ENCODE measurements at places on chromosomes 12 and 14.

- no peak for DNase-seq
Observed at GRCh38 chr12:38162013-38162412, 154.6 kb upstream of the ALG10B start.

DNA sequence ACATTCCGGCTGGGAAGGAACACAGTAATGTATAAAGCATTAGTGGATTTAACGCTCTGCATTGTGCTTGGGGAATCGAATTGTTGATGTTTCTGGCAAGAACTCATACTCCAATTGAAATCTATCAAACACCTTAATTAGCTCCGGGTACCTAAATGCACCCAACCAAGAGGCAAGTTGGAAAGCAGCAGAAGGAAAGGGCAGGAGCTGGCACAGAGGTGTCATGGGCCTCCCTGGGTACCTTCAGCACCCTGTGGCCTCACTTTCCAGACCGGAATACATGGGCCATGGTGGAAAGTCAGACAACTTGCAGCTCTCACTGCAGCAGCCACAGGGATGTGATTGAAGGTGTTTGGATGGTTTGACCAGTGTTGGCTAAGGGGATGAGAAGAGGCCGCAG, 6.8 kb upstream of the BCL11B start:
- no peak for DNase-seq

GRCh38 chr14:96479435-96480146, 22.6 kb upstream of the PAPOLA start:
- no peak for DNase-seq

DNA sequence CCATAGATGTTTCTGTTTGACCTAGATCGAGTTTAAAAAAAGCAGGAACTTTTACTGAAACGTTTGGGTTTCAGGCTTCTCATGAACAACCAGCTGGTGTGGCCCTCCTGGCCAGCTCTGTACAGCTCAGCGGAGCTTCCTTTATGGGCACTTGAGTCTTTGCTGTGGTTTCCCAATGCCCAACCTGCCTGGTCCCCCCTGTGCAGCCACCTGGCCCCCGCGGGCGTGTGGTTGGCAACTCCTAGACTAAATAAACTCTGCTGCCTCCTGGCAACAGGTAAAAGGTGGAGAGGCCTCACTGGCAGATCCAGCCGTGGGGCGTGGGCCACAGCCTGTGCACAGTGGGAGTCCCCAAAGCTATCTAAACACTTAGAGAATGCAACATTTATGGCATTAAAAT, 38.7 kb downstream of the ADGRD1 start:
- DNase-seq = no peak

DNA sequence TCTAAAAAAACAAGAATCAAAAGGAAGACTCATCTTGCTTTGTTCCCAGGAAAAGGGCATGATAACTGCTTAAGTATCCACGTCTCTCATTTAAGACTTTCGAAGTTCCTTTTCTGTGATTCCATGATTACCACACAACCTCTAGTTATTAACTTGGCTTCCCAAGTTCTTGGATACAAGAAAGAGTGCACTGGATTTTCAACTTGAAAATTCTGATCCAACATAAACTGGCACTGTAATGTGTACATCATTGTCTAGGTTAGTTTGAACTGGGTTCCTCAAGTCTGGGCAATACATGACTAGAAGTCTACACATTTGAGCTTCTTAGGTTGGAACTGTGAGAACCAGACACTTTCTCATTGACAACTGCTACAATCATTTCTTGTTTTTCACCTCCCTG, 1.6 kb downstream of the KLHL28 start:
- no peak for DNase-seq

DNA sequence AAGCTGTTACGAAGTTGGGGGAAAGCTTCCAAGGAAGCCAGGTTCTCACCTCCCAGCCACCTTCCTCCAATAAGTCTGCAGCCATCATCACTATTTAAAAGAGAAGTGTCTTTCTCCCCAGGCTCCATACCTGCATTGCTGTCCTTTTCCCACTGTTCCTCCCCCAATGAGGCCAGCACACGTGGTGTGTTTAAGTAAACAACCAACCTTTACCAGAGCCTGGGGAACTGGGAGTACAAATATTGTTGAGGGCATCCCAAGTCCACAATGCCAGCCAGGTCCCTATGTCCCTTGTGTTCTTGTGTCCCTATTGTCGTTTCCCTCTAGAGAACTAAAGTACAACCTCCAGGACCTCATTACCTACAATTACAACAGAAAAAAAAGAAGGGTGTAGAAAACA, 49.2 kb upstream of the PNMA1 start:
- no peak for DNase-seq

GRCh38 chr14:71466251-71466650, 466.0 kb upstream of the RGS6 start:
- no peak for DNase-seq

DNA sequence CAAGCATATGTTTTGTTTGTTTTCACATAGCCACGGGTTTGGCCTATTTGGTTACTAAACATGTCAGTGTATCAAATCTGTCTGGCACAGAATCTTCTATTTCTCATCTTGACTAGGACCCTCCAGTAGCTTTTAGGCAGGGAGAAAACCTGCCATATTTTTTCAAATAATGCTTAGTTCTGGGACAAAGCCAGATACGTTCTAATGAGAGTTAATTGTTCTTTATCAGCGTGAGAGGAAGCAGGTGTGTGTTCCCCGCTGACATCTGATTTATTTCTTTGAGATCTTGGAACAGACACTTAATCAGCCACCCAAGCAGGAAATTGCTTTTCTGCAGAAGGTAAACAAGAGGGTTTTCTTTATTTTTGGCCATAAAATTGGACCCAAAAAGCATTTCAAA, 54.8 kb downstream of the GOLGA5 start:
- no peak for DNase-seq

DNA sequence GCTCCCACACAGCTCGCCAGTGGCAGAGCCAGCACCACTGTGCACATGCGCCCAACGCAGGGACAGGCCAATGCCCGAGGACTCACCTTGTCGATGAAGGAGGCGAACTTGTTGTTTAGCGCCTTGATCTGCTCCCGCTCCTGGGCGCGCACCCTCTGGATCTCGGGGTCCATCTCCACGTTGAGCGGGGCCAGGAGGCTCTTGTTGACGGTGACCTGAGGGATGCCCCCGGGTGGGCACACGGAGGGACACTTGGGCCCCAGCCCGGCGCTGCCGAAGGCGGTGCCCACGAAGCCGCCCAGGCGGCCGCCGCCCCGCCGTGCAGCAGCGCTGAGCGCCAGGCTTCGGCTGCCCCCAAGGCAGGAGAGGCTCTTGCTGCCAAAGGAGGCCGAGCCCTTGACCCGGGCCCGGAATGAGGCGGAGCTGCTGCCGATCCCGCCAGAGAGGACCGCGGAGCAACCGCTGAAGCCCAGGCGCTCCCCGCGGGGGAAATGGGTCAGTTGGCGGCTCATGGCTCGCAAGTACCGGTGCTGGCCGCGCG, at the start of gene KRT72:
KRT72 (minus strand) TSS at position 523 of the 541 bp plus-strand sequence; CDS start at position 512, 11 bp downstream.
- DNase-seq = no peak

- DNase-seq = no peak
Observed at GRCh38 chr14:71363946-71364925, 457.0 kb downstream of the PCNX1 start.

DNA sequence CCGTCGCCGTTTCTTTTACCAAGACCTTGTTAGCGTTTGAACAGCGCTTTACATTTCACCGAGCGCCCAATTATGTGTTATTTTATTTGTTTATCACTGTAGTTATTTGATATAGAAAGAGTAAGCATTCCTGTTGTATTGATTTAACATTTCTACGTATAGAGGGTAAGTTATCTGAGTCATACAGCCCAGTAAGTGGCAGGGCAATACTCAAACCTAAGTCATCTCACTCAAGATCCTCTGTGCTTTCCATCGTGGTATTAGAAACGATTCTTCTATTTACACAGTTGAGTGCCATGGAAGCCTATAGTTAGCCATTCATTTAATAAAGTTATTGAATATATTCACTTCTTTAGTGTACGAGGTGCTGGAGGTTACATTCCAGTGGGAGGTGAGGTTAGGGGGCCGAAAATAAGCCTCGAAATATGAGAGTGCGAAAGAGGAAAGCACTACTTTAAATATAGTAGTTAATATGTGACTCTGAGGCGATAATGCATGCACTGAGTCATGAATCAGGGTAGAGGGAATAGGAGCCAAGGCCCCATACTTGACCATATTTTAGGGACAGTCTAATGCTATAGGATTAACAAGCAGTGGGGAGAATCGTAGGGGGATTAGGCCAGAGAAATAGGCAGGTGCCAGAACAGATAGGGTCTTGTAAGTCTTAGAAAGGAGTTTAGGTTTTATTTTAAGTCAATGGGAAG, 629 bp downstream of the RAD51AP1 start:
- DNase-seq = no peak

GRCh38 chr12:88836156-88836555, 255.9 kb upstream of the KITLG start:
- no peak for DNase-seq

GRCh38 chr12:89845767-89846166, 137.1 kb upstream of the ATP2B1 start:
- no peak for DNase-seq

All from stimulated activated CD4-positive, alpha-beta T cell treated with anti-CD3 and anti-CD28 coated beads, Interleukin-2, amount 100 ng/mL, for 24 hours (primary cell).